AG09319 (cell line): ENCODE measurements at places on chromosomes 3 and 15.

DNA sequence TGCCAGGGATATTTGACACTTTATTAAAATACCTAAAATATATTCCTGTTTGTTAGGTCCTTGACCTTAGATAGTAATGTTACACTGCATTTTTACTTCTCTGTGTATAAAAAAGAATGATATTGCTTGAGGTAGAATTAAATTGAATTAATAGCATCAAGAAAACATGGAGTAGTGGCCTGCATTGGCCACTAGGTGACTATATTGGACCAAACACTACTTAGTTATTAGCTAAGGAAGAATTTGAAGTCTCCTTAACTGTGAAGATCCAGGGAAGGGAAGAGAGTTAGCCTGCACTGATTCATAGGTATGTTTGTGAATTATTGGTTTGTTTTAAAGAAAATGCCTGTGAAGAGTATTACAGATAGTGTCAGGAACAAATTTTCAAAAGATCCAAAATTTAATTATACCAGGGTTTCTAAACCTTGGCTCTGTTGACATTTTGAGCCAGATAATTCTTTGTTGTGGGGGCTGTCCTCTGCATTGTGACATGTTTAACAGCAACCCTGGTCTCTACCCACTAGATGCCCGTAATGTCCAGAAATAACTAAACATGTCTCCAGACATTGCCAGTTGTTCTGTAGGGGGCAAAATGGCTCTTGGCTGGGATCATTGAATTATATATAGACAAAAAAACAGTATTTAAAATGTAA is 103.6 kb upstream of the THSD4 start:
- peak; percentile 35 for DNase-seq

- DNase-seq = no peak
These were observed 634.8 kb downstream of the MECOM start for GRCh38 chr3:169028716-169029115.

GRCh38 chr3:172152874-172153273 is 113.5 kb downstream of the FNDC3B start:
- DNase-seq = no peak

DNA sequence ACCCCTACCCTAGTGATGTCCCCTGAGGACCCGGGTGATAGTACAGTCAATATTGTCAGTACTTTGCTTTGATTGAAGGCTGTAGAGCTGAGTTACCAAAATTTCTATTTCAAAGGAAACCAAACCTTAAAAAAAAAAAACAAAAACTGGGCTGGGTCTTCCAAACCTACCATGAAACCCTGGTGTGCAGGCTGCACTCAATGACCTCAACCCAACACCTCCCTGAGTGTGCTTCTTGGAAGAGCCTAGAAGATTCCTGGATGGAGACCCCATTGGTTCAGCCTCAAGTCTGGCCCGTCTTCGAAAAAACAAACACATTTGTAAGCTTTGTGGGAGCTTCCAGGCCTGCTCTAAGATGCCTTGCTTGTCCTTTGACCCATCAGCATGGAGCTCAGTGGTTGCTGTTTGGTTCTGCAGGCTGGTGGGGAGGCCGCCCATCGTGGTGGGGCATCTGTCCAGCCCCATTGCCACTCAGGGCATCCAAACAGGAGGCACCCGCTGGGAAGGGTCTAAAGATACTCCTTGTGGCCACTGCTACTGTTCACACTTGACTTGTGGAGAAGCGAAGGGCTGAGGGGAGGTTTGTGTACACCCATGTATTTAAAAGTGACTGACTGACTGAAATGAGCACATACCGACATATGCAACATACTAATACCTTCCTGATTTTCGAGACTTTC is 32.2 kb downstream of the CRTAP start:
- DNase-seq = no peak

GRCh38 chr3:89315750-89316470 is 208.5 kb downstream of the EPHA3 start:
- DNase-seq = no peak

DNA sequence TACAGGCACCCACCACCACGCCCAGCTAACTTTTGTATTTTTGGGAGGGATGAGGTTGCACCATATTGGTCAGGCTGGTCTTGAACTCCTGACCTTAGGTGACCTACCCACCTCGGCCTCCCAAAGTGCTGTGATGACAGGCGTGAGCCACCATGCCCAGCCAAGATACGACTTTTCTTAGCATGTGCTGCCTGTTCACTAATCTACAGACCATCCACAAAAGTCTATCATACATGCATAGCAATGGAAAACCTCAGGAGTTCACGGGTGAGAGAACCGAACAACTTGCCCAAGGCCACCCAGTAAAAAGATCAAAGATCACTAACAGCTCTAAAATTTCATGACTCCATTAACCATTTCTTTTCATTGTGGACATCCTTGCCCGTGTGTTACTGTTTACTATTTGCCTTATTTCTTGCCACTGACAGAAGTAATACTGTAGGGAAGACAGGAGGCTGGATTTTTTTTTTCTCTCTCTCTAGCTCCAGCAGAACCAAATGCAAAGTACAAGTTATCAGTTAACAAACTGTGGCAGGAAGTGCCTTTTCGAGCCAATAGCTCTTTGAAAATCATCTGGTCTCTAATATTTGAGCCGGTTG is 92.3 kb downstream of the FOXP1 start:
- DNase-seq = no peak

GRCh38 chr3:184158404-184158803 is 3.2 kb downstream of the DVL3 start:
- DNase-seq = no peak

DNA sequence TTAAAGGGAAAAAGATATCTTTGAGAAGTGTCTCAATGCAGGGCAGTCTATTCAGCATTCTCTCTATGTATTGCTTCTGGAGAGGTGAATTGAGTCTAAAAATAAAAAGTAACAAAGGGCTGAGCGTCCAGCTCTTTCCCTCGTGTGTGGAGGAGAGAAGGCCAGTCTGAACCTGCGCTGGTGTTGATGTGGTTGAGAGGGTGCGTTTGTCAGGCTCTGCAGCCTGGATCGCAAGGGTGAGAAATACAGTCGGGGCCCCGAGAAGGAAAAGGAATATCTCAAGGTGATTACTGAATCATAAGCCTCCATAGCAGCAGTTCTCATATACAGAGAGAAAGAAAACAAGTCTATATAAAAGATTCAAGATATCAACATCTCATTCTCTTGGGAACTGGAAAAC is 494.1 kb upstream of the MDFIC2 start:
- DNase-seq = no peak

DNA sequence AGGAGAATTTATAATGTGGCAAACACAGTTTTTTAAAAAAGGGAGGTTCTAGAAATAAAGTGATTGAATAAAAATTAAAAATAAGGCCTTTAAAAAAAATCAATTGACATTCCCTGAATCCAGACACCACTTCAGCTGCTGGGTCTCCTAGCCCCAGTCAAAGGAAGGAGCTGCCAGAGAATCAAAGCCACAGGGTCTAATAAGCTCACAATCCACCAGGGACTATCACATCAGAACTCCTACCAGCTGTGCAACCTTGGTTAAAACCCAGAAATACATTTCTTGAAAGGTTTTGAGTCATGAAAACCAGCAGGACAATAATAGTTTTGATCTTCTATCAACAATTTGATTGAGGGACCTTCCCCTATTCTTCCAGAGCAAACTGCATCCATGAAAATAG is 134.5 kb downstream of the MECOM start:
- DNase-seq = no peak

GRCh38 chr3:22565393-22565792 is 637.7 kb upstream of the UBE2E2 start:
- no peak for DNase-seq

- peak; percentile 42 for DNase-seq
These were observed 97.8 kb downstream of the DNAH12 start for GRCh38 chr3:57446318-57446841.

- no peak for DNase-seq
These were observed 50.5 kb downstream of the MBNL1 start for GRCh38 chr3:152319256-152319655.

DNA sequence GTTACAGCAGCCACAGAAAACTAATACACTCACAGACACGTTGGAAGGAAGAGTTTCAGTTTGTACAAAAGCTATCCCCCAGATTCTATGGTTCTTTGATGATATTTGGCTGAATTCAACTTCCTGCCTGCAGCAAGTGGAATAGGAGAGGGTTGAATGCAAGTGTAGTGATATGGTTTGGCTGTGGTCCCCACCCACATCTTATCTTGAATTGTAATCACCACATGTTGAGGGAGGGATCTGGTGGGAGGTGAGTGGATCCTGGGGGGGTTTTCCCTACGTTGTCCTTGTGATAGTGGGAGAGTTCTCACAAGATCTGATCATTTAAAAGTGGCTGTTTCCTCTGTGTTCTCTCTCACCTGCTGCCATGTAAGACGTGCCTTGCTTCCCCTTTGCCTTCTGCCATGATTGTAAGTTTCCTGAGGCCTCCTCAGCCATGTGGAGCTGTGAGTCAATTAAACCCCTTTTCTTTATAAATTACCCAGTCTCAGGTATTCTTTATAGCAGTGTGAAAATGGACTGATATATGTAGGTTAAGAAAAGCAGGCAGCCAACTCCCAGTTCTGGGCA is 29.8 kb downstream of the NMNAT3 start:
- DNase-seq = no peak

DNA sequence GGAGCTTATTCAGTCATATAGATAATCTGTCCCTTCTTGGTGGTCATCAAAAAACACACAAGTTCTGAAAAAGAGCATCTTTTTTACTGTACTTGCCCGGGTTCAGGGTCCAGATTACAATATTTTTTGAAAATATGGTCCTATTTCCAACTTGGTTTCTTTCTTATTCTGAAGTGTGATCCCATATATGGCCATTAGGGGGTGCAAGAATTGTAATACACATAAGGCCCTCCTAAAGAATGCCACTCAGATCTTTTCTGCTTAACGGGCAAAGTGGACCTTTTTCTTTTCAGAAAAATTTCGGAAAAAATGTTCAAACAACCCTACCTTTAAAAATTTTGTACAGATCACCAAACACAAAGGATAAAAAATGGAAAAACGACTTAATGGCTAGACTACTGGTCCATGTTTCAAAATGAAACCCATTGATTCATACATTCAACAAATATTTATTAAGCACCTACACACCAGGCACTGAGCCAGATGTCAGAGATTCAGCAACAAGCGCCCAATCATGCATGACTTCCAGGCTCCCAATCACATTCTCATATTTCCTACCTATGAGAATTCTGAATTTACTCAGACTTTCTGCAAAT is 102.0 kb upstream of the MYRIP start:
- peak; percentile 10 for DNase-seq

DNA sequence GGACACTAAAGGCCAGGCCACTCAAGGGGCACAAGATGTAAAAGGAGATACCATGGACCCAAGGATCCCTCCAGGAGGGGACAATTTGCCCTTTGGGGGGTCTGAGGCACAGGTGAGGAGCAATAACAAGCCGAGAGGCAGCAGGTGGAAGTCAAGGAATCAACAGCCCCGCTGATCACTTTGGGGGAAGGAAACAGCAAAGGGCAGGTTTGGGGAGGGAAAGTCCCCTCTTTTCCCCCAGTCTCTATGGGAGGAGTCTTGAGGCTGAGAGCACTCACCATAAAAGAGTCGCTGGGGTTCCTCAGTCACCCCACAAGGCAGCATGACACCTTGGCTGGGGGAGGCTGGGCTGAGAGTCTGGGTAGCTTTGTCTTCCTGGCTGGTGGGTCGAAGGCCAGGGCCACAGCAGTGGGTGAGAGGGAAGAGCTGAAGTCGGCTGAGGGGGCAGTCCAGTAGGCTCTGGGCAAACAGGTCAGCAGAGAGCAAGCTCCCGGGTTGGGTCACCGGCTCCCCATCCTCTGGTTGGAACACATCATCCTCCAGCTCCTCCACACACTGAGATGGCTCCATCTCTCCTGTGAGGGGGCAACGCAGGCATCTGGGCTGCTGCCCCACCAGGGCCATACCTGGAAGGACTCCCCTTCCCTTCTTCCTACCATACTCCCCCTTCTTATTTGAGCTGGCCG is 3.0 kb downstream of the BMF start:
- no peak for DNase-seq

- DNase-seq = peak; percentile 80
These were observed 29.1 kb downstream of the ANKRD28 start for GRCh38 chr3:15768421-15769255.

GRCh38 chr3:139173372-139174108 is 128.8 kb upstream of the PRR23C start:
- peak; percentile 20 for DNase-seq

DNA sequence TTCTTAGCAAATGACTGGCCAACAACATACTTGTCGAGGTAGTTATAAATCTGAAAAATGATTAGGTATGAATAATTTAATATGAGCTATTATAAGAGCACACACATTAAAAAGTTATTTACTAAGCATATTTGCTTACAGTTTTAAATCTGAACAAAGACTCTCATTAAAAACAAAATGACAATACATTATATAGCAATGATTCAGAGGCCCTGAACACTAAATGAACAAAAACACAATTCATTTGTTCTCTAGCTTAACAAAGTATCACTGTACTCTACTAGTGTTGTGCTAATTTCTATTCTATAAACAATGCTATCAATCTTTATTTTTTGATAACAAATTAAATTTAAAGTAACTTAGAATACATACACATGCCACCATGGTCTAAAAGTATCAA is 21.0 kb downstream of the CLPX start:
- DNase-seq = no peak
